Osteocyte (in vitro differentiated cells): ENCODE measurements at places on chromosomes 16 and 17. TPM values are rescaled to one million over a fixed set of nuclear protein-coding genes. Genes with fewer than 3 reads are reported as not detected.

- no peak overlapping the region for H3K27ac ChIP-seq
- no peaks in the 10 kb centered on the region for H3K4me1 ChIP-seq
- H3K27me3 ChIP-seq: no peaks in the 10 kb centered on the region
- H3K36me3 ChIP-seq: peaks cover 24% of the 10 kb centered on the region
- no peak for DNase-seq
Measured at GRCh38 chr17:2319051-2319450, 15.3 kb downstream of the SRR start.

GRCh38 chr17:73841431-73842060, 197.3 kb upstream of the SDK2 start:
- no peaks in the 10 kb centered on the region for H3K27me3 ChIP-seq
- H3K36me3 ChIP-seq: no peaks in the 10 kb centered on the region

- H3K27me3 ChIP-seq: no peaks in the 10 kb centered on the region
- H3K36me3 ChIP-seq: peaks cover 31% of the 10 kb centered on the region
- DNase-seq: no peak
- H3K4me3 ChIP-seq: no peak overlapping the region
- H3K27ac ChIP-seq: no peak overlapping the region
- H3K4me1 ChIP-seq: no peaks in the 10 kb centered on the region
Measured at GRCh38 chr17:4881761-4882555, 17.4 kb upstream of the C17orf107 start.

- peaks cover 54% of the 10 kb centered on the region for H3K36me3 ChIP-seq
- no peak overlapping the region for H3K4me3 ChIP-seq
- no peaks in the 10 kb centered on the region for H3K27me3 ChIP-seq
Measured at GRCh38 chr17:42322382-42323267, 34.3 kb downstream of the STAT5A start.

DNA sequence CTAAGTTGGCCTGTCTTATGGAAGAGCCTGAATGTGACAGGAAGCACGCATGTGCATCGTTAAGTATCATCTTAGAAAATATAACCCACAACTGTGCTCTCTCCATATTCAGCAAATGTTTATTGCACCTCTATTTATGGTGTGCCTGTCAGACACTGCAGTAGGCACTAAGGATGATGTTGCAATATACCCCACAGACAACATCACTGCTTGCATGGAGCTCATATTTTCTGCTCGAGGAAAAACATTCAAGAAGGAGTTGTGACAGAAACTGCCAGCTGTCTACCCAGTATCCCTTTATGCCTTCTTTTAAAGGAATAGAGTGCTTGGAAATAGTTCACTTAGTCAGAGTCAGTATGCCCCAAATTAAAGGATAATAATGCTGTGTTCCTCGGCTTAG, 132.3 kb upstream of the RBFOX1 start:
- H3K27ac ChIP-seq: no peak overlapping the region
- H3K4me1 ChIP-seq: no peaks in the 10 kb centered on the region
- no peaks in the 10 kb centered on the region for H3K36me3 ChIP-seq
- H3K27me3 ChIP-seq: no peaks in the 10 kb centered on the region

The TSNAXIP1 gene
- 3.6 and 4.1 TPM in 2 replicates for total RNA-seq
